Cardiac ventricle fibroblast (primary cell): ENCODE measurements at places on chromosomes 2 and 18. TPM values are rescaled to one million over a fixed set of nuclear protein-coding genes. Genes with fewer than 3 reads are reported as not detected.

Gene RAB6C
- not detected in 2 replicates for total RNA-seq

Gene TET3
- total RNA-seq: 3.4 TPM in 2 replicates

Gene ODC1
- total RNA-seq: 30.9 and 34.7 TPM in 2 replicates

Gene CYP27C1
- not detected in 2 replicates for total RNA-seq
